ENCODE measurements at places on chromosomes 7 and 10. TPM values are rescaled to one million over a fixed set of nuclear protein-coding genes. Genes with fewer than 3 reads are reported as not detected.

CNPY1 gene
- not detected for polyA plus RNA-seq

HMX3 gene
- polyA plus RNA-seq = not detected

KIAA1549 gene
- polyA plus RNA-seq = 4.4 TPM

AKR1C8 gene
- not detected for polyA plus RNA-seq

SLC18A3 gene
- not detected for polyA plus RNA-seq

GDF2 gene
- polyA plus RNA-seq = not detected

RNF32 gene
- 1.3 TPM for polyA plus RNA-seq

PRRT4 gene
- not detected for polyA plus RNA-seq

CHPF2 gene
- 42.2 TPM for polyA plus RNA-seq

NANOS1 gene
- 0.58 TPM for polyA plus RNA-seq

ADIRF gene
- polyA plus RNA-seq = 3.9 TPM

CAMK2B gene
- 0.12 TPM for polyA plus RNA-seq

NME8 gene
- polyA plus RNA-seq = not detected

ZNF777 gene
- 3.8 TPM for polyA plus RNA-seq

NUDT5 gene
- 121 TPM for polyA plus RNA-seq

DLD gene
- 169 TPM for polyA plus RNA-seq

C10orf95 gene
- not detected for polyA plus RNA-seq

ZNF365 gene
- polyA plus RNA-seq = 3.9 TPM

AKR1C4 gene
- polyA plus RNA-seq = not detected

CACNA2D1 gene
- 19.5 TPM for polyA plus RNA-seq

PRKAR1B gene
- 17.8 TPM for polyA plus RNA-seq

PIK3CG gene
- 0.02 TPM for polyA plus RNA-seq

WASHC2C gene
- polyA plus RNA-seq = 45.2 TPM

AVPI1 gene
- polyA plus RNA-seq = 26.5 TPM

CPSF4 gene
- polyA plus RNA-seq = 27.6 TPM

CFAP70 gene
- 0.16 TPM for polyA plus RNA-seq

RBP3 gene
- polyA plus RNA-seq = not detected

TSC22D4 gene
- polyA plus RNA-seq = 11.3 TPM

SLC26A5 gene
- polyA plus RNA-seq = not detected

OR2A5 gene
- not detected for polyA plus RNA-seq

MYO1G gene
- polyA plus RNA-seq = not detected

SLC26A3 gene
- polyA plus RNA-seq = not detected

CFAP69 gene
- 2.0 TPM for polyA plus RNA-seq

TES gene
- 130 TPM for polyA plus RNA-seq

PAPSS2 gene
- polyA plus RNA-seq = 51.4 TPM

CRHR2 gene
- polyA plus RNA-seq = not detected

CNTNAP2 gene
- not detected for polyA plus RNA-seq

PPP1R3C gene
- polyA plus RNA-seq = 51.1 TPM

Data from AG04450 (cell line).